CD4-positive, alpha-beta T cell (primary cell): ENCODE measurements at places on chromosomes 5 and 9.

DNA sequence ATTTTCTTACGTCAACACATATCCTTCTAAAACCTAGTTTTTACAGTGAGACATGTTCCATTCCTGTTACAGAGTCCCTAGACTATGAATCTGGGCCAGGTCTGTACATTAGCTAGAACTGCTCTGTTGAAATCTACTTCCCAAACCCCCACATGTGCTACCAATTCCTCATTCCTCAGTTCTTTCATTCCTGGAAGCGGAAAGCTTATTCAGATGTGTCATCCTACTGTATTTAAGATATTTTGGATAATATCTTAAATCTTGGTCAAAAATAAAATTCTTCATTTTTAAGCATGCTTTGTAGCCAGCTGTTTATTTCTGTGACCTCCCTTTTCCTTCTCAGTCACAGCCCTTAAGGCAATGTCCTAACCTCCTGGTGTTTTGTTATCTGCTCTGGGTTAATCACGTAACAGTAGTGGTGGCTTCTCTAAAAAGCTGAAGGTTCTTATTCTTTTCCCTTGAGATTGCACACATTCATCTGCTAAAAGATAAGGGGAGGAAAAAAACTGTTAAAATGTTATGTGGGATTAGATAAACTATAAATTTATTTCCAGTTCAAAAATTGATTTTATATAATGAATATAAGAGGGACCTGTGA is 35.6 kb downstream of the GLRX start:
- DNase-seq: no peak

DNA sequence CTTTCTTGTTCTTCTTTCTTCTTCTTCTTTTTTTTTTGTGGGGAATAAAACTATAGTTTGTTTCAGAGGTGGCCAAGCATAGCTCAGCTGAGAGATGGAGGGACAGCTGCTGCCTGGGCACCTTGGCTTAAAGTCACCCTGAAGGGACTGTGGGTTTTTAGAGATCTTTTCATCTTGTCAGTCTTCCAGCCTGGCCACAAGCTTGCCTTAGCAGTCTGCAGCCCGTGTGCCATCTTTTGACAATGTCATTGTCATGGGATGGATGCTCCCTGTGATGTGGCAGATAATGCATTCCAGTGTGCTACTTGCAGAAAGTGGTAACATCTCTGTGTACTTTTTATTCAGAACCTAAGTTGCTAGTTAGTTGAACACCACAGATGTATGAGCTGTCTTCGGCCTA is 280.8 kb downstream of the FANCC start:
- DNase-seq: no peak

- DNase-seq: no peak
Measured at GRCh38 chr5:6745706-6746222, 32.5 kb downstream of the TENT4A start.

DNA sequence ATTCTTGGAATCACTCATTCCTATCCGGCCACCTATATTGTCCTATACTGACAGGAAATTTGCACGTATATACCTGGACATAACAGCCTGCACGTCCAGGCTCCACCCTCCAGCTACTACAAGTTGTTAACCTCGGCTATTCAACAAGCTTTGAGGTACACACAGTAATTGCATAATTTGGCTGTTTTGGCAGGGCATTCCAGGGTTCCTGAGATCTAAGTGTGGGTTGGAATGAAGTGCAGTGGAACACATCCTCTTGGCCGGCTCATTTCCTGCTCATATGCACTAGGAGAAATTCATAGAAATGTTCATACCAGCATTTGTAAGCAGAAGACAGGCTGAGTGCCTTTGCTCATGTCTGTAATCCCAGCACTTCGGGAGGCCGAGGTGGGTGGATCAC is 222.3 kb downstream of the FBXL7 start:
- DNase-seq: no peak

- no peak for DNase-seq
Measured at GRCh38 chr9:130352081-130352480, 86.5 kb downstream of the HMCN2 start.

DNA sequence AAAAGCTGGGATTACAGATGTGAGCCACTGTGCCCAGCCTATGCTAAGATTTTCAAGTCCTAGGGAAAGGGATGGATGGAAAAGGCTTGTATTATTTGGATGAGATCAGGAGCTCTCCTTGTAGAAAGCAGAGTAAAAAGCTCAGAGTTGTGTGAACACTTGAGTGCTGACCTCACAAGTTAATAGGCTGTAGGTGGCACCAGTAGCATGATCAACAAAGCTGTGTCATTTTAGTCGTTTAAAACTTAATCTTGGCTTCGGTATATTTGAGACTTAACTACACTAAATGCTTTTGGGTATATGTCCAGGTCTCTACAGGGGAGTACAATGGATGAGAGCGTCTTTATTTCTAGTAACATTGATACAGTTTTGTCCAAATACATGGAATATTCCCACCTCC is 264.2 kb downstream of the TMEM38B start:
- no peak for DNase-seq

DNA sequence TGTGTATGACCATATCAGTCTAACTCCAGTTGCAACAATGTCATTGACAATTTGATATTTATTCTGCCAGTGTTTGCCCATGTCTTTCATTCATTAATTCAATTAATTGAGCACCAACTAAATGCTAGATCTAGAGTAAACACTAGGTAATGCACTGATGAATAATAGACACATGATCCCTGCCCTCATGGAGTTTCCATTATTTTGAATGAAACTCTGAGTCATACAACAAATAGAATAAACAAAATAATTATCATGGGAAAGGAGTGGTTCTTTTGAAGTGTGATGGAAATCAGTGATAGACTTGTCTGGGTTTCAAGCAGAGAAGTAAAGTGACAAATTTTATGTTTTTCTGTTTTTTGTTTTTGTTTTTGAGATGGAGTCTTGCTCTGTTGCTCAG is 4.6 kb downstream of the ARHGEF37 start:
- DNase-seq: no peak

- DNase-seq: no peak
Measured at GRCh38 chr5:77425420-77425819, 66.7 kb downstream of the WDR41 start.

- no peak for DNase-seq
Measured at GRCh38 chr5:126884269-126884819, 107.4 kb downstream of the LMNB1 start.

DNA sequence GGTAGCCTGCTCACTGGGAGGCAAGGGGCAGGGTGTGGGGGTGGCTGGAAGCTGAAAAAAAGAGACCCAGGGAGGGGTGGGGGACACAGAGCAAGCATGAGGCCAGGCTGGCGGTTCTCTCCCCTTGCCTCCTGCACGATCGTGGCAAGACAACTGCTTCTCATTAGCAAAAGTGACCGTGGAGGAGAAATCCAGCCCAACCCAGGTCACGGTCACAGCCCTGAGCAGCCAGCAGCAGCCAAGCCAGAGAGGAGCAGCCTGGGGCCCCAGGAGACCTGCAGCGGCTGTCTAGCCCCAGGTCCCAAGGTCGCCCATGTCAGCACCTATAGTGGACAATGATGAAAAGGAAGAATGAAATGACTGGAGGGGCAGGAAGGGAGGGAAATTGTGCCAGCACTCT is 89.1 kb downstream of the NRG2 start:
- DNase-seq: no peak
